NCI-H1436 (cell line): ENCODE measurements at places on chromosomes 12 and 14.

- no peak for DNase-seq
These were observed 1.4 kb downstream of the SYT10 start for GRCh38 chr12:33438025-33438772.

- no peak for DNase-seq
These were observed 91.4 kb downstream of the FAR2 start for GRCh38 chr12:29240441-29240840.

GRCh38 chr12:24728366-24728765 lies 220.5 kb downstream of the BCAT1 start:
- DNase-seq = peak; percentile 16

DNA sequence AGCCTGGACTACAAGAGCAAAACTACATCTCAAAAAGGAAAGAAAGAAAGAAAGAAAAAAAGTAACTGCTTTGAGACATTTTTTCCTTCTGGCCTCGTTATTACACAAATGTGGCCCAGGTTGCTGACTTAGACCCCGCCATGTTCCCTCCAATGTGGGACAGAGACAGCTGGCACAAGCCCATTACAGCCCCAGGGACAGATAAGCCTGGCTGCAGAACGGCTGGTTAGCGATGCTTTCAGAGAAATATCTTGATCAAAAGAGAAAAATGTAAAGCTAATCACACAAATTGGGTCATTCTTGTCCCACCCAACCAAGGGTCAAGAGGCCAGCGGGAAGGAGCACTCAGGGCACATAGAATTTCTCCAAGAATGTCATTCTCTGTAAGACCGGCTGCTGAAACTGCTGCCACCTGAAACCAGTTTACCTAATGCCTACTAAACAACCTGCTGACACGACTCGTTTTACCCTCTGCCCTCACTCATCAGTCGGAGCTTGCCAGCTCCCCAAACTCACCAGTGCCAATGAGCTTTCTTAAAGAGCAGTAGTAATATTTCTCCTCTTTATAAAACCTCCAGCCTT lies 63.1 kb downstream of the TNFAIP2 start:
- DNase-seq = no peak

DNA sequence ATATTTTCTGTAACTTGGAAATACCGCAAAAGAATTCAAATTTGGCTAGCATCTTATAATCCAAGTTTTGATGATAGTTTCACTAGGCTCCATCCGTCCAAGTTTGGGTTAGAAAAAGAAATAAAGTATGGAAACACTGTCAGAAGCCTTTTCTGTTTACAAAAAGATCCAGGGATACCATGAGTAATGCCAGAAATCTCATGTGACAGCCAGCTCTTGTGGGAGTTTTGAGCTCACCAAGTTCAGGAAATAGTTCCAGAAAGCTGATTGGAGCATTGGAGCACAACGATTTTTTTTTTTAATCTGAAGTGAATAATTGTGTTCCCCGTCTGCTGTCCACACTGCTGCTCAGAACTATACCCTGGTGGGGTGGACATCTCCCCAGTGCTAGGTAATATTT lies 229.7 kb upstream of the NPAS3 start:
- no peak for DNase-seq

- DNase-seq = no peak
These were observed 16.7 kb downstream of the CLSTN3 start for GRCh38 chr12:7146906-7147305.

DNA sequence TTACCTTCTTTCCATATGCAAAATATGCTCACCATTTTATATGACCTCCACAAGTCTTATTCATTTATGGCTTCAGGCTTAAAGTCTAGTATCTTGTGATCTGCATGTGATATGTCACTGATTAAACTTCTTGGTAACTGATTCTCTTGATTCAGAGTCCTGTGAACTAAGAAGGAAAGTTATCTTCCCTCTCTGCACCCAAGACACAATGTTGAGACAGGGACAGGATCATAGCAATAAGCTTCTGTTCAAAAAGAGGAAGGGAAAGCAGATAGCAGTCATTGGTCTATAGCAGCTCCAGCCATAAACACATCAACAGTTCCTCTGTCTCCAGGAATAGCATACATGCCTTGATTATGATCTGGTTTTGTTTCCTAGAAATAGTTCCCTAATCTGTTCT lies 103.1 kb downstream of the UNC79 start:
- DNase-seq = no peak

DNA sequence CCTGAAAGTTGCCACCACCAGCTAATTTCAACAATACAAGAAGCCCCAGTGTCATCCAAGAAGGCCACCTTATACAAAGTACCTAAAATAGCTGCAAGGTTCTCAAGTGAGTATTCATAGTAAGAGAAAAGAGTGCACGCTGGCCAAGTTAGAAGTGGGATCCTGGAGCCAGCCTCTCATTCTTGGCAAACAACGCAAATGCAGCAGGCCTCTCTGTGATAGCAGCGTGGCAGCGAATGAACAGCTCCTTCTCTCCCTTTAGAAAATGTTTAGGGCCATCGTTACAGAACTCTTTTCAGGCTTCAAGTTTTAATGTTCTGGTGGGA lies 78.0 kb upstream of the IFNG-AS1 start:
- DNase-seq = no peak

DNA sequence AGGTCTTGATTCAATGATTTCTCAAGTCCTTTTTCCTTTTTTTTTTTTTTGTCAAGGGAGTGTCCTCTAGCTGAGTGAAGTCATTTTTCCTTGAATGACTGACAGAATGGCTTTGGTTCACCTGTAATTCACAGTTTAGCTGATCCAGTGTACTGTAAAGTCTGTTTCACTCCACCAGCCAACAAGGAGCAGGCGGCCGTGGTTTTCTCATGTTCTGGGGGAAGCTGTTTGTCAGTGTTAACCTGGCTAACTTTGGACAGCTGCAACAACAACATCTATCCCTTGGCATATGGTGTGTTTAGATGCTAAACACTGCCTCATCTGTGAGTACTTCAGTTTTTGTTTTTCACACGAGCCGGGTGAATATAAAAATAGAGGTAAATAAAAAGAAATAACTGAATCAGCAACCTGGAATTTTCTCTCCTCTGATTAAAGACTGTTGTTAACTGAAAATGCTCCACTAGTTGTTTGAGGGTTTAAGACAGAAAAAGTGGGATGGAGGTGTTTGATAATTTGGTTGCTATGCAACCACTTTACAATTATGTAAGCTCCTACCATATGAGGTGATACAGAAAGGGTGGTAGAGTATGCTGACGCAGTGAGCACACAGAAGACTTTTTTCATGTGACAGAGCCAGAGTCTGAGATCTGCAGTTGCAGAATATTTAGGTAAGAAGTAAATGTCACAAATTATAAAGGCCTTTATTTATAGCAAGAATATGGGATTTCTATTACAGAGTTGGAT lies 50.3 kb upstream of the SLC2A13 start:
- DNase-seq = no peak

DNA sequence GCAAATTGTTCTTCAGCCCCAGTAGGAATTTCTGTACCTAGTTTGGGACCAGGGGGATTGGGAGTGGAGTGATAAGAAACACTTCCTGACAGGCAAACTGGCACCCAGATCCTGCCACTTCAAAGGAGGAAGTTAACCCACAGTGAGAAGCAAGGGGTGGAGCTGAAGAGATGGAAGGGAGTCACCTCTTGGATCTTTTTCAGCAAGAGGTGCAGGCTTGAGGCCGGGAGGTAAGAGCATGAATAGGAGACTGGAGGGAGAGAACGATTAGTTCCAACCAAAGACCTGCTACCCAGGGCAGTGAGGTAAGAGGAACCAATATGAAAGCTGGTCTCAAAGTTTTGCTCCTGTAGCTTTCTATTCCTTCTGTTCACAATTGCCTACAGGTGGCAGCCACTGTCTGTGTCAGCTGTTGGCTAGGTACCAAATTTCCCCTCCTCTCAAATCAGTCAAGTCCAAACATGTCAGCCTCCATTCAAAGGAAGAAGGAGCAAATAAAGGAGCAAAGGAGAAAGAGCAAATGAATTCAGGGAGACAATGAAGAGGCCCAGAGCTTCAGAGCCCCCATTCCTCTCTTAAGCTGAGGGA lies 14.9 kb upstream of the TAC3 start:
- DNase-seq = peak; percentile 87

GRCh38 chr12:82517808-82518207 lies 159.5 kb downstream of the METTL25 start:
- no peak for DNase-seq

- no peak for DNase-seq
These were observed 1006.0 kb upstream of the USP15 start for GRCh38 chr12:61254225-61254624.

DNA sequence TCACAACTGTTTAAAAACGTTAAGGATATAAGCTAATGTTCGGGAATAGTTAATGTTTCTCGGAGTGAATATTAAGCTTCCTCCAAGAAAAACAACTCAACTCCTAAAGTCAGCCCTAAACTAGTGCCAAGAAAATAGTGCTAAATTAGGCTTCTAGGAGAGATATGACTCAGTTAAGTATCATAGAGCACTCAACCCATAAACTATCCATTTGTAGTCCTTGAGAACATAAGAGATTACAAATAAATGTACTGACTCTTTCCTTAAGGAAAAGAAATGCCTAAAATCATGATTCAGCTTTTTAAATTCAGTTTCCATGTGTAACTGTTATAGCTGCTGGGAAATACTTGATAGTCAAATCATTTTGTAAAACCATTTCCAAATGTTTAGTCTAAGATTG lies 117.1 kb downstream of the HMGA2 start:
- no peak for DNase-seq

- DNase-seq = no peak
These were observed 19.9 kb downstream of the ZNF605 start for GRCh38 chr12:132936163-132936562.
